ENCODE measurements at places on chromosomes 11 and 22.

- DNase-seq, result no peak
Observed at GRCh38 chr11:127044535-127044934, 44.0 kb upstream of the KIRREL3 start.

GRCh38 chr11:31770011-31770700, 41.0 kb downstream of the PAX6 start:
- no peak for DNase-seq

GRCh38 chr11:94010136-94010535, 11.0 kb upstream of the HEPHL1 start:
- no peak for DNase-seq

GRCh38 chr11:4181782-4182721, 87.5 kb downstream of the RRM1 start:
- peak; percentile 76 for DNase-seq

DNA sequence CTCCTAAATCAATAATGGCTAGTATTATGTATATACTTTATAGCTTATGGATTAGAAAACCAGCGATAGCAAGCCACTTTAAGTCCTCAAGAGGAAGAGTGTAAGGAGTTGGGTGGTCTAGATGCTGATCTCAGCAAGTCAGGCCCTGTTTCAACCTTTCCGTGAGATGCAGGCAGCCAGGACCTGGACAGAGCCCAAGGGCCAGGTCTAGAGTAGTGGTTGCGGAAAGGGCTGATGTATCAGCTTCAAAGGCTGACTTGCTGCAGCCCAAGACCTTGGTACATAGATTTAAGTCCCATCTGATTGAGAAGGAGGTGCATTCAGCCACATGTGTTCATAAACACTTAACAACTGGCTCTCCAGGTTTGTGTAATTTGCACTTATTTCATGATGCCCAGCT, 33.4 kb downstream of the FLI1 start:
- DNase-seq, result no peak

GRCh38 chr22:36739185-36739584, 35.6 kb upstream of the CACNG2 start:
- no peak for DNase-seq

DNA sequence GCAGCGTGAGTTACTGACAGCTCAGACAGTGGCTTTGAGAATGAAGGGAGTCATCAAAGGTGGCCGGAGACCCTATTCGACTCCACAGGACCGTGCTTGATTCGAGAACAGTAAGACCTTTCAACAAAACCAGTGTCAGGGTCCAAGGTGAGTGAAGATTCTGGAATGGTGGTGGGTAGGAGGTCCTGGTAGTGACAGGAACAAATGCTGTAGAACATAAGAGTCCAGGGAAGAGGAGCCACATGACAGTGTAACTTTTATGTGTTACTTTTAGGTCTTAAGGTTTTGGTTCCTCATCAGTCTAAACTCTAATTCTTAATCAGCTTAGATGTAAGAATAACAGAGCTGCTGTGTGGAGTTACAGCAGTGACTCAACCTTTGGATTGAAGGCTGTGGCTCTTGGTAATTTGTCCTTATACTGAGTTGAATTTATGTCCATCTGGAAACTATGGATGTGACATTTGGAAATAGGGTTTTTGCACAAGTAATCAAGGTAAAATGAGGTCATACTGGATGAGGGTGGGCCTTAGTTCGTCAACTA, 1.8 kb downstream of the TBC1D22A start:
- no peak for DNase-seq

- DNase-seq, result no peak
Observed at GRCh38 chr11:28919194-28919593, 811.0 kb downstream of the METTL15 start.

DNA sequence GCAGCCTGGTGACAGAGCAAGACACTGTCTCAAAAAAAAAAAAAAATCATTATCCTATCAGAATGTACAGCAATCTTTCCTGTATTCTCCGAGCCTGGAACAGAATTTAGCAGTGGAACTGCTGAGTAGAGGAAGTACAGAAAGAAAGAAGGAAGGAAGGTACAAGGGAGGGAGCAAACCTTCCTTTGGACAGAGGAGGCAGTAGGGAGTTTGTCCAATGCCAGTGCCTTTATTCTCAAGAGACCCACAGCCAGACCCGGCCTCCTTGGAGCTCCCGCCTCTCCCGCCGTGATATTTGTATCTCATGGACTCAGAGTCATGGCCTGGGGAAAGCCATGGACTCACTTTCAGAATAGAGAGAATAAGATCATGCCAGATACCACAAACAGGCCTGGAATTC, 37.7 kb upstream of the LRRC55 start:
- DNase-seq, result no peak

DNA sequence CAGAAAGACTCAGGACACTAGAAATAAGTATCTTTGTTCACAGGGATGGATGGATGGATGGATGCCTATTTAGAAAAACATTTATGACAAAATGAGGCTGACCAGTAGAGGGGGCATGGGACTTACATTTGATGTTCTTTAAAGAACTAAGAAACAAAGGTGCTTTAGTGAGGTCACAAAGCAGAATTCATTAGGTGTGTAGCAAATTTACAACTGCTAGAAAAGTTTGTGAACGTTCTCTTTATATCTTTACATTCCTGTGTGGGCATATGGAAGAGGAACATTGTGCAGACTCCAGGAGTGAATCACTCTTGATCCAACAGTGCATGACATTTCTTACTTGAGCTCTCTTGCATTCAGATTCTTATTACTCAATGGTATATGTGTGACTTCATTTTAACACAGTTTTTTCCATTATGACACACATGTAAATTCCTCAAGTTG, 15.8 kb upstream of the SIK2 start:
- peak; percentile 47 for DNase-seq

DNA sequence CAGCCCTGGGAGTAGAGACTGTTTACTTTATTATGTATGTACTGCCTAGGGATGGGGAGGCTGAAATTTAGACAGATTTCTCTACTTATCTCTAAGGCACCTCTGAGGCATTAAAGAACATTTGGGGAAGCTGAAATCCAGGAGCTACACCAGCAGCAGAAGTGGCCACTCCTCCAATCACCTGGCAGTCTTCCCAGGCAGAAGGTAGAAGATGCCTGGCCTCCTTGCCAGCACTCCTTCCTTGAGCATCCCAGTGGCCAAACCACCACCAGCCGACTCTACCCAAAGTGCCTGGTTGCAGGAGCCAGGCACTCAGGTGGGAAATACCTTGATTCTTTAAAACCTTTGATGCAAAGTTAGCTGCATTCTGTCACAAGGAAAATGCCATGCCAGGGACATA, 1.9 kb upstream of the FAT3 start:
- no peak for DNase-seq

GRCh38 chr11:57903441-57904123, 120.1 kb upstream of the OR9Q1 start:
- DNase-seq, result no peak

All from GM13976 (cell line).